Stimulated activated naive CD8-positive, alpha-beta T cell treated with anti-CD3 and anti-CD28 coated beads, Interleukin-15, amount 100 ng/mL, for 72 hours (primary cell): ENCODE measurements at places on chromosomes 2 and 18.

- no peak for DNase-seq
Measured at GRCh38 chr18:61308795-61309393, 24.3 kb upstream of the CDH20 start.

GRCh38 chr2:69798290-69798908 lies 31.1 kb upstream of the GMCL1 start:
- no peak for DNase-seq

DNA sequence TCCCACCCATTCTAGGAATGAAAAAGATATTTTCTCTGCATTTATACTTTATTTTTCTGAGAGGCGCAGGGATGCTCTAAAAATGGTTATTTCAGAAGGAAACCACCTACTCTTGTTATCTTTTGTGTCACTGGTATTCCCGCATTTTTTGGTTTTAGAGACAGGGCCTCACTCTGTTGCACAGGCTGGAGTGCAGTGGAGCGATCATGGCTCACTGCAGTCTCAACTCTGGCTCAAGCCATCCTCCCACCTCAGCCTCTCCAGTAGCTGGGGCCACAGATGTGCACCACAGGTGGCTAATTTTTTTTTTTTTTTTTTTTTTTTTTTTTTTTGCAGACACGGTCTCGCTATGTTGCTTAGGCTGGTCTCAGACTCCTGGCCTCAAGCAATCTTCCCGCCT lies 135.9 kb downstream of the NCK2 start:
- no peak for DNase-seq

DNA sequence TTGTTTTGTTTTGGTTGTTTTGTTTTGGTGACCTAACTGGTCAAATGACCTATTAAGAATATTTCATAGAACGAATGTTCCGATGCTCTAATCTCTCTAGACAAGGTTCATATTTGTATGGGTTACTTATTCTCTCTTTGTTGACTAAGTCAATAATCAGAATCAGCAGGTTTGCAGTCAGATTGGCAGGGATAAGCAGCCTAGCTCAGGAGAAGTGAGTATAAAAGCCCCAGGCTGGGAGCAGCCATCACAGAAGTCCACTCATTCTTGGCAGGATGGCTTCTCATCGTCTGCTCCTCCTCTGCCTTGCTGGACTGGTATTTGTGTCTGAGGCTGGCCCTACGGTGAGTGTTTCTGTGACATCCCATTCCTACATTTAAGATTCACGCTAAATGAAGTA lies at the start of gene TTR:
TSS of gene TTR (plus strand) at position 250 of the 400 bp plus-strand sequence. CDS start at position 276, 26 bp downstream.
- DNase-seq, result no peak

DNA sequence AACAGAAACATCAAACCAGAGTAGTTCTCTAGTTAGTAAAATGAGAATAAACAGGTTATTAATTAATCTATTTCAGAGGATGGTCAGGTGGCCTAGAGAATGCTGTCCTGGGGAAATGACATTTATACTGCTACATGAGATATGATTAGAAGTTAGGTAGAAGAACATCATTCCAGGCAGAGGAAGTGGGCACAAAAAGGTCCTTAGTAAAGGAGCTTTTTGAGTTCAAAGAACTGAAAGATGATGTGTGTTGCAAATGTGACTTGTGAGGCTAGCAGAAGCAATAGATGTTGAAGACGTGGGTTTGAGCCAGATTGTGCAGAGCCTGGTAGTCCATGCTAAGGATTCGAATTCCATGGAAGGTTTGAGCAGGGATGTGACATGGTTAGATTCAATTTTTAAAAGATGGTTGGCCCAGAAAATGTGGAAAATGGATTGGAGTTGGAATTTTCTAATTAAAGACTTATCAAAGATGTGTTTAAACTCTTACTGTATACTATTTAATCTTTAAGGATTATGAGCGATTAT lies 34.2 kb downstream of the RAB10 start:
- DNase-seq, result no peak

GRCh38 chr2:104678181-104678580 lies 175.7 kb upstream of the POU3F3 start:
- DNase-seq, result no peak

DNA sequence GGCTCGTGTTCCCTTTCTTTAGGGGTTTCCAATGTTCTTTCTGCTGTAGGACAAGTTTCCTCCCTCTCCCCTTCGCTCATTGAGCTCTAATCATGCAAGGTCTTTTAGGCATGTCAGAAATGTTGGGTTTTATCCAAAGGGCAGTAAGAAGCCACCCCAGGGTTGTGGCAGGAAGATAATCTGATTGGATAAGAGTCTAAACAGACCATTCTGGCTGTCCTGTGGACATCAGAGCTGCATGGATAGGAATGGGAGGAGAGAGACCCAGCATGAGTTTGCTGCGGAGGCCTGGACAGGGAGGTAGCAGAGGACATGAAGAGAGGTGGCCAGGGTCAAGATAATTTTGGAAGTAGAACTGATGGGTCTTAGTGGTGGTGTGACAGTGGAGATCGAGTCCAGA lies 88.2 kb downstream of the ACKR3 start:
- DNase-seq, result no peak

DNA sequence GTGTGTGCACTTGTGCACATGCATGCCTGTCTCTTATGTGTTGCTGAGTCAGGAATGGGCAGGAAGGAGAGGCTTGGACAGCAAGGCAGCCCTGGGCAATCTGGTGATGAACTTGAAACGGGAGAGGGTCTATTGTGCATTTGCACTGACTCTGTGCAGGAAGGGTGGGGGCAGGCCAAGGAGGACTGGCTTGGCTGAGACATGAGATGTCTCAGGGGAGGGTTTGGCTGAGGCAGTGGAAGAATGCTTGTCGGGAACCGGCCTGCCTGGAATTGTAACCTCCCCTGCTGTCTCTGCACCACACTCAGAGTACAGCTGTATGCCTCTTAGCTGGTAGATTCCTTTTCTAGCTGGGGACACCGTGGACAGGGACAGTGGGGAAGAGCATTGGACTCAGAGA lies 176.1 kb upstream of the TNP1 start:
- no peak for DNase-seq

DNA sequence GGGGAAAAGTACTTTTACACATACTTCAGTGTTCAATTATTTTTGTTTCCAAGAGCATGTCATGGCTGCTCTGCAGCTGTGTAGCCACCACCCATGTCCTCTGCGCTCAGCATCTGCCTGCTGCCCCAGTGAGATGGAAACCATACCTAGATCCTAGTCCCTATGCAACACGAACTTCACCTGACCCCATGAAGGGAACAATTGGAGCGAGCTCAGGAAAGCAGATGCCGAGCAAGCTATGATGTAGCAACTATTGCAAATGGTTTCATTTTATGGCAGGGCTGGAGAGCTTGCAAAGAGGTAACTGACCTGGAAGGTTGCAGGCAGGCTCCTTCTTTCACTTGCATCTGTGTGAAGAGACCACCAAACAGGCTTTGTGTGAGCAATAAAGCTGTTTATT lies 1.3 kb upstream of the CCDC141 start:
- DNase-seq, result no peak

- no peak for DNase-seq
Measured at GRCh38 chr18:39938676-39939608, 2016.1 kb upstream of the PIK3C3 start.

DNA sequence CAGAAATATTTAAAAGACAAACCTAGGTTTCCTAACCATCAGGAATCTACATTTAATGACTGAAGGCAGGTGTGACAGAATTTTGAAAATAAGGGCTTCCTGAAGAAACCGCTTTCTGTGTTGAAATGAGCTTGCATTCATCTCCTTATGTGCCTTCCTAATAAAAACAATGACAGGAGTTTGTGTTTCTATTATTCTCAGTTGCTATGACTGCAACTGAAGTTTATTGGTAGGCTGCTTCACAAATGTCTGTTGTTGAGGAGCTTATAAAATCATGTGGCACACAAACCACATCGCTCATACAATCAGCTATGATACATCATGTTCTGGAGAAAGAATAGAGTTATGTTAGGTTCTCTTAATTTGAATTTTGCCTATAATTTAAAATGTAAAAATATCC lies 362.7 kb upstream of the SLC8A1 start:
- no peak for DNase-seq

DNA sequence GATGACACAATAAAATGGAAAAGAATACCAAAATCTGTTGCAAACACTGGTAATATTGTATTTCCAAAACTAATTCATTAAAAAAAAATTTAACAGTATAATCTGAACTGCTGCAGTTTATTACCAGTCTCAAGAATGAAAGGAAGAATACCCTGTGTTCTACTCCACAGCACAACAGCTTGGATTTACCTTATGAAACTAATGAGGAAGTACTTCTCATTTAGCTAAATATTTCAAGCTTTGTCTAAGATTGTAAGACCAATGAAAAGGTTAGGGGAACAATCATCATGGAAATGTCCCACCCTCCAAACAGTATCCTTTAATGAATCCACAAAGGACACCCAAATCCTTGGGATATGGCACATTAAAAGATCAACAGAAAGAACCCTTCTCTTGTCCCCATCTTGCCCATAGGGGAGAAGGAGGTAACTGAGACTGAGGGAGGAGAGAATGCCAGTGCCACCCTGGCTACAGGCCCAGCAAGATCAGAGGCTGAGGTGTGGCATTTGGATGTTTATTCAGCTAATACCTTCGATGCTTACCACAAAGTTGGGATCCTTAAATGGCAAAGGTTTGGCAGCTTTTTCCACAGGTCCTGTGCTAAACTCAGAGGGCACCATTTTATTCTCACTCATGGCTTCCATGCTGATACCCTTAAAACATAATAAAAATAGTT lies 17.7 kb downstream of the INO80C start:
- DNase-seq, result no peak

DNA sequence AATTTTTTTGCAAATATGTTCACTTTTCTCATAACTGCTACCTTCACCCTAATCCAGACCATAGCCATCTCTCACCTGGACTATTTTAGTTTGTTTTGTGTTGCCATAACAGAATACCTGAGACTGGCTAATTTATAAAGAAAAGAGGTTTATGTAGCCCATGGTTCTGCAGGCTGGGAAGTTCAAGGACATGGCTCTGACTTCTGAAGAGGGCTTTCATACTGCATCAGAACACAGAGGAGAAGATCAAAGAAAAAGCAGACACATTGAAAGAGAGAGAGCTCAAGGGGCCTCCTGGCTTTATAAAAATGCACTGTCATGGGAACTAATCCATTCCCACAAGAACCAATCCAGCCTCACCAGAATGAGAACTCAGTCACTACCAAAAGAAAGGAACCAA lies 25.0 kb upstream of the DDX18 start:
- no peak for DNase-seq

DNA sequence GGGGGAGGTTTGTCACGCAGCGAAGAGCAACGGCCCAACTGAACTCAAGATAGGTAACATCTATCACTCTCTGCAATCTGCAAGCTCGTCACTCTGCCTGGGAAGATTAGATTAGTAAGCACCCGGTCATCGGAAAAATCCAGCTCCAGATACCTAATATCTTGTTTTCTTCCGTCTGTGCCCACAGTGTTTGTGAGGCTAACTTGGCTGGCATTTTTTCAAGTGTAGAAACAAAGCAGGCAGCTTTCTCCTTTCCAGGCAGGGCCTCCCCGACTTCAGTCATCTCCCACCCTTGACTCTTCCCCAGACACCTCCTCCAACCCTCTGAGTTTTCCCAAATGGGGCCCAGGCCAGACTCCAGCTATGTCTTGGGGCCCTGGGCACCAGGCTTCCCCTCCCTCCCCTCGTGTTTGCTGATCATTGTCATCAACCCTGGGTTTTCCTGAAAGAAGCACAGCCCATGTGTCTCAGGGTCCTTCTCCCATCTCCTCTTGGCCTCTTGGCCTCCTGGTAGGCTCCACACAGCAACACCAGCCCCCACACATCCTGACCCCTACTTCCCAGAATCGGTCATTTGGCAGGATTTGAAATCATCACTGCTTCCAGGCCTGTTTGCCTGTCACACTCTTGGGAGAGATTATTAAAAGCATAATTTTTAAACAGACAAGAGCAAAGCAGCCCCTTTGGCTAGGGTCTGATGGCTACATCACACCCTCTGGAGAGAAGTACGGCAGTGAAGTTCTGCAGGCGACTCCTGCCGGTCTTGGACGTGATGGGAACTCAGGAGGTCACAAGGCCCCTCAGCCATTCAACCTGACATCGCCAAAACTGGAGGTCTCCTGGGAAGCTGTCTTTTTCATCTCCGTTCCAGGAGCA lies 144.9 kb upstream of the ID2 start:
- no peak for DNase-seq

- no peak for DNase-seq
Measured at GRCh38 chr18:9001209-9001608, 101.3 kb upstream of the NDUFV2 start.

- DNase-seq, result no peak
Measured at GRCh38 chr2:128504246-128505149, 185.8 kb upstream of the HS6ST1 start.

DNA sequence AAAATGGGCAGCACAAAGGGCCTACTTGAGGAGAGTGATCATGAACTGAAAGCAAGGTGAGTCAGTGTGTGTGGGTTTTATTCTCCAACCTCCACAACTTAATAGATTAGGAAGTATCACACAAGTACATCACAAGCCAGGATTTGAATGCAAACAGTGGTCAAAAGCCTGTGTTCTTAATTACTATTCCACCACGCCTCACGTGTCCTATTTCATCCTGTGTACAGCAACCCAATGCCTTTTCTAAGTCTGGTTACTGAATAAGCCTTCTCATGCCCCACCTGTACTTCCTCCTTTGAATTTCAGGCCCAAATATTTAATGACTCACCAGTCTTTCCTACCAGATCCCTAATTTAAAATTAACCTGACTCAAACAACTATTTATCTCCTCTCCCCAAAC lies 755.7 kb upstream of the SLC8A1 start:
- no peak for DNase-seq

DNA sequence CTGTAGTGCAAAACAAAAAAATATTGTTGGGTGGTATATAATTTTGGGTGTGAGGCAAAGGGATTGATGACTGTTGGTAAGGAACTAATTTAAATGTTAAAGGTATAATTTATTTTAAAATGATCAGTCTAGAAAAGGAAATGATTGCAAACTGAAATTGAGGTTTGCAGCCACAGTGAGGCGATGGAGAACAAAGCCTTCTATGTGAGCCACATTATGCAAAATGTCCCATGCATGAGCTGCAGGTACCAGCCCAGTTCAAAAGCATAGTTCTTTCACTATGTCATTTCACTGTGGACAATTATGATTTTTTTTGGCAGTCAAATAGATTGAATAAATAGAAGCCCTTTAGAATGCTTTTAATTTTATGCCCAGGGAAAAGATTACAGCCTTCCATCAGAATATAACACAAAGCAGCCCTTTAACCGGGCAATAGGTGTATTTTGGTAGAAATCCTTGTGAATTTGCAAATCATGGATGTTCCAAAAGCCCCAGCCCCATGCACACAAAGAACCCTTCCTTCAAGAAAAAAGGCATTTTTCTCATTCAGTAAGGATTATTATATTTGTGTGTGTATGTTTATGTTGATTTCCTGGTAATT lies 1.7 kb downstream of the MAP2 start:
- DNase-seq, result no peak

- peak; percentile 54 for DNase-seq
Measured at GRCh38 chr18:45962461-45962860, 4.7 kb downstream of the EPG5 start.

- no peak for DNase-seq
Measured at GRCh38 chr18:70058916-70059315, 111.2 kb upstream of the CD226 start.
